Karpas-422 (cell line): ENCODE measurements at places on chromosomes 7 and 10. TPM values are rescaled to one million over a fixed set of nuclear protein-coding genes. Genes with fewer than 3 reads are reported as not detected.

GRCh38 chr10:124037286-124037685 lies 56.1 kb downstream of the CHST15 start:
- DNase-seq: no peak

DNA sequence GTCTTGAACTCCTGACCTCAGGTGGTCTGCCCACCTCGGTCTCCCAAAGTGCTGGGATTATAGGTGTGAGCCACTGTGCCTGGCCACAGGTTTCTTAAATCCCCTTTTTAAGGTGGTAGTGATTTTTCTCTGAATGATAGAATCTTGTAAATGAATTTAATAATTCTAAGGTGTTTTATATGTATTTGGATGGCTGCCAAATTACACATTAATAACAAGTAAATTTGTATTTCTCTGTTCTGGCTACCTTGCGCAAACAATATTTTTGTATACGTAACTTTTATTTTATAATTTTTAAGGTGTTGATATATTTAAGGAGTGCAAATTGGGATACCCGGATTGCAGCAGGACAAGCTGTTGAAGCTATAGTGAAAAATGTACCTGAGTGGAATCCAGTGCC lies 16.1 kb downstream of the BTAF1 start:
- no peak for DNase-seq

DNA sequence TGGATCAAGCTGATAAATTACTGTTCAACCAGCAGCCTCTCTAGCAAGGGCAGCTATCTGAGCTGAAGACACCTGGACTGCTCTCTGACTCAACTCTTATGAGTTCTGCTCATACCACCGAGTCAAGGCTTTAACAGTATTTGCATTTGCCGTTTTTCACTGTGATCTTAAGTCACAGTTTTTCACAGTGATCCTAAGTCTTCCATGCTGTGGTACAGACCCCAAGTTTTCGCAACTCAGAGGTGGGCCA lies 31.3 kb downstream of the PIP4K2A start:
- no peak for DNase-seq

DNA sequence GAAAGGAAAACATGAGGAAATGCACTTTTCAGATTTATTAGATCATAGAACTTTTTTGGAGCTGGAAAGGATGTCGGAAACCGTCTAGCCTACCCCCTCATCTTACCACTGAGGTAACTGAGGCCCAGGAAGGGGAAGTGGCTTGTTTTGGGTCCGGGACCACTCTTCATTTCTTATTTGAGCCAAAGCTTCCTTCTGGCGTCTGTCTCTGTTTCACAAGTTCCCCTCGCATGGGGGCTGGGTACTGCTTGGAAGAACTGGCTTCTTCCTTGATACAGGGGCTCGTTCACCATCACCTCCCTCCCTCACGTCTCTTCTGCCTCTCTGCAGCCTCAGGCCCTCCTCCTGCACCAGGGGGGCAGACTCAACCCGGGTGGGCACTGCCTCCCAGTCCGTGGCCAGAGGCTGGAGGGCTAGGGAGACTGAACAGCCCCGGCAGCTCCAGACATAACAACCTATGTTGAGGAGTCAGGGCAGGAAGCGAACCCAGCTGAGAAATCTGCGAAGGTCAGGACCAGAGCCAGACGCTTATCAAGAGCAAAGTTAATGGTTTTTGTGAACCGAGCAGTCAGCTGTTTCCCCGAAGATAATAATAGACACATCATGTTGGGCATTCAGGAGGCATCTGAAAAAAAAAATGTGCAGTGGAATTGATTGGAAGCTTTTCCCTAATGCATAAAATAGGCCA lies 12.9 kb downstream of the HTRA1 start:
- DNase-seq: no peak

- no peak for DNase-seq
Observed at GRCh38 chr10:6558272-6558671, 21.8 kb downstream of the PRKCQ start.

- DNase-seq: peak; percentile 45
Observed at GRCh38 chr10:95758351-95759025, 2.5 kb downstream of the ENTPD1 start.

GRCh38 chr10:85995791-85996190 lies 370.8 kb downstream of the GRID1 start:
- peak; percentile 65 for DNase-seq

DNA sequence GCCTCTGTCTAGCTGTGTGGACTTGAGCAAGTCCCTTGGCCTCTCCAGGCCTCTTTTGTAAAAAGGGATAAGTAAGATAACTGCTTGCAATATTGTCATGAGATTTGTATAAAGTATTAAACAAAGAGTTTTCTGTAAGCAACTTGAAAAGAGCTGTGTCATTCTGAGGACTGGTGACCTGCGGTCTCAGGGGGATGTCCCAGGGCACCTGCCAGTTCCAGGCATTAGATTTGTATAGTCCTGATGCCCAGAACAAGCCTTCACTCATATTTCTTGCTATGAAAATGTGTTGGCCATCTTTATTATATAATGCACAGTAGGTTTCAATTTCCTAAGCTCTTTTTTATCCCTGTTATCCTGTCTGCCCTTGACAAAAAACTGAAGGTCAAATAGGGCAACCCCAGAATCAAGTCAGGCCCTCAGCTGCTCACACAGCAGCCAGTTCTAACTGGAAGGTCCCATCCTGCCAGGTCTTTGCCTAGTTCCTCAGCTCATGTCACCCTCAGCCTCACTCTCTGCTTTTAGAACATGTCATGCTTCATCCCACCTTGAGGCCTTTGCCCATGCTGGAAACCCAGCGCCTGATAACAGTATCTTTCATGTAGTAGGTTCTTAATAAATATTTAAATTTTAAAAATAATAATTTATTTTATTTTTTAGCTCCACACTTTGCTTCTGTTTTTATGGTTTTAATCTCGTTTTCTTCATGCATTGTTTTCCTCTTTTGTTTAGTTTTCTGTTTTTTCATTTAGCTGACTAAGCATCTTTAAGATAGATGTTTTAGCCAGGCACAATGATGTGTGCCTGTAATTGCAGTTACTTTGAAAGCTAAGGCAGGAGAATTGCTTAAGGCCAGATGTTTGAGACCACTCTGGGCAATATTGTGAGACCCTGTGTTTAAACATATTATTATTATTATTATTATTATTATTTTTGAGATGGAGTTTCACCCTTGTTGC lies 87.5 kb upstream of the ZNF92 start:
- DNase-seq: no peak

- no peak for DNase-seq
Observed at GRCh38 chr7:47847207-47847606, 101.1 kb downstream of the PKD1L1 start.

- DNase-seq: no peak
Observed at GRCh38 chr7:22373388-22373787, 16.4 kb upstream of the RAPGEF5 start.

DNA sequence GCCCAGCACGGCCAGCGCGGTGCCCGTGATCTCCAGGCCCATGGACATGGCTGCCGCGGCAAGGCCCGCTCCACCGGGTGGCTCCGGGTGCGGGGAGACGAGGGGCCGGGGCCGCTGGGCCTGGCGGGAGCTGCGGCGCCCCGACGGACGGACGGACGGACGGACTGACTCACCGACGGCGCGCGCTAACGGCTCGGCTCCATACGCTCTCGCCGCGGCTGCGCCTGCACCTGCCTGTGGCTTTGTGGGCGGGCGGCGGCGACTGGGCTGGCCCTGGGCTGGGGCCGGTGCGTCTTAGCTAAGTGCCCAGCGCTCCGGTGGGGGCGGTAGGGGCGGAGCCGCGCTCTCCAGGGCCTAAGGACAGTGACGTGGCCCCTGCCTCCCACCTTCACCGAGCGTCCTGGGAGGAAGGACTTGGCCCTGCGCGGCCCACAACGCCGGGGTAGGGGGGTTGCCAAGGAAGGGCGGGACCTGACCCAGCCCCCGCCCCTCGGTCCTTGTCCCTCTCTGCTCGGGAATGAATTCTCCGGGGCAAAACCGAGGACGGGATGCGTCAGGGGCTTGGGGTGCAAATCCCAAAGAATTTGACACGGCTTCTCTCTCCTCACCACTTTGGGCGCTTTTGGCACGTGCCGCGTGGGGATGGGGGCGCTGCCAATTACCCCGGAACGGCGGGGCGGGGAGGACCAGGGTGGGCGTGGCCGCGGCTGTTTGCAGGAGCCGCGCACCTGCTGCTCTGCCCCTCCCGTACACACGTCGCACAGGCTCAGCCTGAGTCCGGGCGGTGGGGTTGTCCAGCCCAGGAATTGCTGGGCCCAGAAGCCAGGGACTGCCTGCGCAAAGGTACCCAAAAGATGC lies at the start of gene CLDN3:
CLDN3 (minus strand) TSS at position 269 of the 858 bp plus-strand sequence; CDS start at position 48, 221 bp downstream.
- no peak for DNase-seq

- no peak for DNase-seq
Observed at GRCh38 chr10:131580674-131581073, 269.2 kb upstream of the TCERG1L start.

GRCh38 chr7:23067271-23067670 lies 38.3 kb upstream of the KLHL7 start:
- DNase-seq: no peak

DNA sequence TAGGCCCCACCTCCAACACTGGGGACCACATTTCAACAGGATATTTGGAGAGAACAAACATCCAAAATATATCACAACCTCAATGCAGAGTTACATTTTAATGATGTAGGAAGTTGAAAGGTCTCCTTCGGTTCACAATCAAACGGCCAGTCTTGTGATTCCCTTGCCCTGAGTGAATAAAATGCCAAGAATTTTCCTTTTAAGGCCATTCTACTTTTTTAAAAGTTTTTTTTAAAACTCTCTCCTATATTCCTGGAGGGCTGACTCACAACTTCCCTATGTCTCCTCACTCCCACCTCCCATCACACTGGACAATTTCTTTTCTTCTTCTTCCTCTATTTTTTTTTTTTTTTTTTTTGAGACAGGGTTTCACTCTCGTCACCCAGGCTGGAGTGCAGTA lies 693.6 kb upstream of the AUTS2 start:
- no peak for DNase-seq

DNA sequence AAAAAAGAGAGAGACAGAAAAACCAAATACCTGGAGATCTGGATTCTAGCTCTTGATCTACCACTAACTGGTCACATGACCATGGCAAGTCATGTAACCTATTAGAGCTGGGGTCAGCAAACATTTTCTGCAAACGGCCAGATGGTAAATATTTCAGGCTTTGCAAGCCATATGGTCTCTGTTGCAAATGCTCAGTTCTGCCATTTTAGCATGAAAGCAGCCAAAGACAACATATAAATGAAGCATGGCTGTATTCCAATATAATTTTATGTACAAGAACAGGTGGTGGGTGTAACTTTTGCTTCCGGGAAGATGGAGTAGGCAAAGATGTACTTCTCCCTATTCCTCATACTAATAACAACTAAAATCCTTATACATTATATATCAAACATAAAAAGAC lies 6.7 kb downstream of the FRA10AC1 start:
- DNase-seq: no peak

GRCh38 chr10:8586504-8586903 lies 532.0 kb downstream of the GATA3 start:
- DNase-seq: no peak

- DNase-seq: no peak
Observed at GRCh38 chr10:20633714-20634113, 263.4 kb downstream of the NEBL start.

DNA sequence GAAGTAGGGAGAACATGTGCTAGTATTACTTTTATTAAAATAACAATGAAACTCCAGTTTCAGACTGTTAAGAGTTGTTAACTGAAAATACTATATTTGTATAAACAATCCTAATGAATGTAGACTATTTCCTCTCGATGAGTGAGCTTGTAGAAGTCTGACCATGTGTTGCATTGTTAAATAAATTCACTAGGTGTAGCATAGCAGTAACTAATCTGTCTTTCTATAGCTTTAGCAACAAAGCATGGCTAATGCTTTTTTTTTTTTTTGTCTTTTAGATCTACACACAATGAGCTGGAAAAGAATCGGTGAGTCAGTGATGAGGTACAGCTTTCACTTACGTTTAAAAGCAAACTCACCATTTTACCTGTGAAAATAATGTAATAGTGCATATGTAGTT lies 37.1 kb downstream of the MXI1 start:
- DNase-seq: no peak

DNA sequence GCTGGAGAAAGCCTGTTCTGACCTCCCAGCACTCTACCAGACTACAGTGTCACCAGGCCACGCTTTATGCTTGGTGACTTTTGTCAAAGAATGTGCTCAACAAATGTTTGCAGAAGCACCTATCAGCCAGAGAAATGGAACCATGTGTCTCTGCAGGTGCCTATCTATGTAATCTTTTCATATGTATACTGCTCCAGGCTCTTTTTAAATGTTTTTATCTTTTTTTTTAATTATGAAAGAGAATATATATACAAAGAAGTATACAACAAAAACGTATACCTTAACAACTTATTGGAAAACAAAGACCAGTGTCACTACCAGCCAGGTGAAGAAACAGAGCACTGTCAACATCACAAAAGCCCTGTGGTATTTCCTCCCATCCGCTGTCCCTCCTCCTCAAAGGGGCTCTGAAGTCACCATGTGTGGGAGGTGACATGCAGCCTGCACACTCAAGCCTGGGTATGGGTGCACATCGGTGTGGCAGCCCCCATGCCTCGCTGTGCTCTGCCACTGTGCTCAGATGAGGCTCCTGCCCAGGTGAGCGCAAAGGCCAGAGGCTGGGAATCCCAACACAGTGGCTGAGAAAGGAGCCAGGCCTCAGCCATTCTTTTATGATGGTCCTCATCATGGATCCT lies 120.6 kb downstream of the CLEC2L start:
- DNase-seq: no peak

- no peak for DNase-seq
Observed at GRCh38 chr7:155380976-155381851, 76.7 kb upstream of the EN2 start.

DNA sequence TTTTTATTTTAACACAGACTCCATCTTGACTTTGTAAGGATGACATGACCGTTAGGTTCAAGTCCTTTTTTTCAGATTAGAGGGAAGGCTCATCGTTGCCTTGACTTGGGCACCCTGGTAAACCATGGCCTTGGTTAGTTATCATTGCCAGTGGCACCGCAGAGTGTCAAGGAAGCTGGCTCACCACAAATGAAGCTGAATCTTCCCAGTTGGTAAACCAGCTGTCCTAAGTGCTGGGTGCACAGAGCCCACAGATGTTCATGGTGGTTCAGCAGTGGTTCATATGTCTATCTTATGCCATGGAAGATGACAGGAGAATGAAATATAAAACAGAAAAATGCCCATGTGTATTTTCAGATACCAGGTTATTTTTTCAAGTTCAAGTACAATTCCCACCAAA lies 273.6 kb downstream of the PLXDC2 start:
- DNase-seq: no peak

GRCh38 chr10:60950300-60950699 lies 6.3 kb upstream of the RHOBTB1 start:
- no peak for DNase-seq

Gene SFMBT2
- total RNA-seq: 28.8 and 41.5 TPM in 2 replicates

Gene SLC13A1
- total RNA-seq: not detected in 2 replicates

Gene HOXA9
- total RNA-seq: not detected in 2 replicates

Gene ANKRD1
- total RNA-seq: not detected in 2 replicates

Gene CUBN
- 0.18 TPM in 1 of 2 replicates, not detected in the other for total RNA-seq

Gene FBXW4
- 31.0 and 42.9 TPM in 2 replicates for total RNA-seq

Gene R3HCC1L
- total RNA-seq: 11.8 and 13.3 TPM in 2 replicates

Gene SPDYE1
- not detected in 2 replicates for total RNA-seq

Gene SUN3
- not detected in 2 replicates for total RNA-seq

Gene DKK1
- total RNA-seq: not detected in 2 replicates

Gene TLX1
- not detected in 2 replicates for total RNA-seq

Gene PFKFB3
- 43.6 and 61.2 TPM in 2 replicates for total RNA-seq
